Naive B cell (primary cell): ENCODE measurements at places on chromosomes 3 and 15.
A peak's percentile ranks its signal among the peaks of the same experiment; 100 is the strongest.

DNA sequence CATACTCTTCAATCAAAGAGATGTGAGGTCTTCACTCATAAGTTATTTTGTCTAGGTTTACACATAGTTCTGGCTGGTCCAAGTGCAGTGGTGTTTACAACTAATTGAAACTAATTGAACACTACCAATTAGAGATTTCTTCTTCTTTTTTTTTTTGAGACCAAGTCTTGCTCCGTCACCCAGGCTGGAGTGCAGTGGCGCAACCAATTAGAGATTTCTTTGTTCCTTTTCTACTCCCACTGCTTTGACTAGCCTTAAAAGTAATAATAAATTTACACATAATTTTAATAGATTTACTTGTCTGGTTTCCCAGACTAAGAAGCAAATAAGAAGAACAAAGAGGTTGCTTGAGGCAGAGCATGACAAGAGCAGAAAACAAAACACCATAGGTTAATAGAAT, 6.7 kb upstream of the DENND6A start:
- no peak for DNase-seq

- no peak for DNase-seq
Observed at GRCh38 chr3:29515451-29515850, 234.6 kb downstream of the RBMS3 start.

- DNase-seq = no peak
Observed at GRCh38 chr3:21274079-21274571, 476.9 kb downstream of the ZNF385D start.

- DNase-seq = no peak
Observed at GRCh38 chr3:159948429-159949144, 40.0 kb upstream of the IL12A start.

DNA sequence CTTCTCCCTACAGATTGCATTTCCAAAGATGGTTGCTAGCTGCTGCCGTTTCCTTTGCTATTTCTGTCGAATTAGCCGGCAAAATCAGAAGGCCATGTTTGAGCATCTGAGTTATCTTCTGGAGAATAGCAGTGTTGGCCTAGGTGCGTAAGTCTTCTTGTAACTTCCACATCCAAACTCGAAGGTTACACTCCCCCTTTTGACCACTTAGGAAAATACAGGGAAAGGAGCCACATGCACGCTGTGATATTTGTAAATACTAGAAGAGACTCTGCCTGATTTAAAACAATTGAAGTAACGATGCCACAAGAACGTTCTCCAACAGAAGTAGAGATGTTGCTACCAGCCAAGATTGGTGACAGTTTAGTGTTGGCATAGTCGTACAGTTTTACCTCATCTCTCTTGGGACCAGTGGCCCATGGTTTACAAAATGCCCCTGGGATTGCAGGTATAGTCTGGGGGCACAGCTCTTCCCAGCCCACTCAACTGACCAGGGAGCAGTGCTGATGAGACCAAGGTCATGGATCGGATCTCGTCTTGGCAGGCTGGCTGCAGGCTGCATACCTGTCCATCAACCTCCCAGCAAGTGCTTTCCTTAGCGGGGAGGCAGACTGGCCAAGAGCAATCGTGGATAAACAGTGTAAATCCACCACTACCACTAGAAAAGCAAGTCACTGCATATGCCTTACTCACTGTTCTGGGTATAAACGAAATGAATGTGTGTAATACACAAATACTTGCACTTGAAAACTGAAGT, 268.4 kb upstream of the CHRM5 start:
- DNase-seq = no peak

- DNase-seq = peak; percentile 84
Observed at GRCh38 chr3:50194128-50194902, 2.9 kb downstream of the GNAT1 start.

- DNase-seq = no peak
Observed at GRCh38 chr3:180855364-180855763, 57.1 kb upstream of the FXR1 start.

DNA sequence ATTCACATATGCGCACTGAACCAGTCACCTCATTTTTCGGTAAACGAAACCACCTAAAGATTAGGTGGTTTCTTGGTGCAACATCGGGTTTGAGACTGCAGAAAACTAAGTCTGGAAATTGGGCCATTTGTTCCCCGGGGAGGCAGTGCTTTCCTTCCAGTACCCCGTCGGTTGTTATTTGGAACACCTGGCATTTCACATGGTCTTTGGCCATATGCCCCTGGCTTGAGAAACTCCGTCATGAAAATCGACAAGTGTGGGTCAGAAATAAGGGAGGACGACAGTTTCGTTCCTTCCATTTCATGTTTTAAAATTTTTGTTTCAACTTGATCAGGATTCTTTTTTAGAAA, 544 bp upstream of the GATM start:
- no peak for DNase-seq

DNA sequence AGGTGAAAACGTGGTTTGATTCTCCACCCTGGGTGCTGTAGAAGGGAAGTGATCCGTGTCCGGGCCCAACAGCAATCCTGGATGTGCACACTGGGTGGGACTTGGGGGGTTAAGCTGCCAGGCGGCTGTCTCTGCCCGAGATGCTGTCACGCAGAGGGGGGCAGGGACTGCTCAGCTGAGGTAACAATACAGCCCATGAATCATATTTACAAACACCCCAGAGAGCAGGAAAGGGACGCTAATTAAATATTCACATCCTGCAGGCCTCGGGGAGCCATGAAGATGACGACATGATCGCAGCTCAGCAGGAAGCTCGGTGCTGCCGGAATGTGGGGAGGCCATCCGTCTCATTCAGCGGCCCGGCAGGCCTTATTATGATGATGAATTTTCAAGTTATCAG, 17.9 kb upstream of the CRABP1 start:
- no peak for DNase-seq

DNA sequence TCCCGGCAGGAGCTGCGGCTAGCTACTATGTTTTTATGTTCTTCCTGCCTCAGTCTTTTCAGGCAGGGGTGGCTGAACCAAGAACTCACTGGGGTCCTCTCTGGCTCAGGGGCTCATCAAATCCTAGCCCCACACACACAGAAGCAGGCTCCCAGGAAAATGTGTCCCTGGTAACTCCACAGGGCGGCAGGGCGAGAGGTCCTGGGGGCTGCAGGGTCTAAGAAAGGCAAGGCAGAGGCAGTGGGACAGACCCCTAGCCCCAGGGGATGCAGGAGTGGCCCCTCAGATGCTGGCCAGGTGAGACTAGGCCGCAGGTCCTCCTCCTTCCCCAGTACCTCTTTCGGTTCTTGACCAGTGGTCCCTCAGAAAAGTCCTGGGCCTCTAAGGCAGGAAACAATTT, 48.9 kb downstream of the PTH1R start:
- DNase-seq = no peak

DNA sequence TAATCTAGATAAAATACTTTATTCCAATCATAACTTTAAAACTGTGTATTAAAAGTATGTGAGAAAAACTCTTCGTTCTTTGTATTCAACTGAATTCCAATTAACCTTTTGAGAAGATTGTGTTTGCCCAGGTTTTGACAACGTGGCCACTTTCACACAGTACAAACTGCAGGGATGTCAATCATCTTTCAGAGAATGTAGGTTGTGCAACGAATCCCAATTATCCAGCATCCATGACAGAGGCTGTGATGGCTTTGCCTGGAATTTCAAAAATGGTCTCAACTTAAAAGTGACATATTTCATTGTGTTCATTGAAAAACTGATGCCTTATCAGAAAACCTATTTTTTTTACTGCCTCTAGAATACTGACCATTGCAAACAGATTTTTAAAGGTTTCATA, 615.1 kb upstream of the KCNMB2 start:
- DNase-seq = no peak

DNA sequence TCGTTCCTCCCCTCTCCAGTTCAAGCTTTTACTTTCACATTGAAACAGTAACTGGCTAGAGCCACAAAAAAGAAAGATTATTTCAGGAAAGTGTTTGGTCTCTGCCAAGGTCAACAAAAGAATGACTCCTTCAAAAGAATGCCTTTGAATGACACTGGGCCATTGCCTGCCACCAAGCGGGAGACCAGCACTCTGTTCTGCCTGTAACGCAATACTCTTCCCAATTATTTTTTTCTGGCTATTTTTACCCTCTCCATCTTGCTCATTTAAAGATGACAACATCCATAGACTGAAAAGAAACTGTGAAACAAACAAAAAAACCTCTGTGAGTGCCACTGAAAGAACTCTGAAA, 37.3 kb downstream of the EHHADH start:
- no peak for DNase-seq

DNA sequence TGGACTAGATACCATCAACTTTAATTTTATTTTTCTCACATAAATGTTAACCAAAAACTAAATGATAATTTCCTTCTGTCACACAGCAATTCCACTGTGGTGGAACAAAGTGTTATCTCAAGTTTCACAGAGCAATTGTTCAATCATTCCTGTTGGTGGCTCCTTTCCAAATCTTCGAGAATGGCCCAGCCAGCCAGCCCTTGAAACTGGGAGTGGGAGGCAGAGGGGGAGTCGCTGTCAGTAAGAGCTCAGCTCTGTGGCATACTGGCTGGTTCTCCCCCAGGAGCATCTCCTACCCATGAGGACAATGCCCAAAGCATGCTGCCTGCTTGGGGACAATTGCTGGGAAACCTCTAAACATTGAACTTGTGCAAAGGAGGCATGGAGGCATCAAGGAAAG, 47.7 kb downstream of the MECOM start:
- DNase-seq = no peak

- DNase-seq = no peak
Observed at GRCh38 chr3:32592011-32592410, 21.4 kb upstream of the DYNC1LI1 start.
